ENCODE measurements at places on chromosomes 16 and 17.

DNA sequence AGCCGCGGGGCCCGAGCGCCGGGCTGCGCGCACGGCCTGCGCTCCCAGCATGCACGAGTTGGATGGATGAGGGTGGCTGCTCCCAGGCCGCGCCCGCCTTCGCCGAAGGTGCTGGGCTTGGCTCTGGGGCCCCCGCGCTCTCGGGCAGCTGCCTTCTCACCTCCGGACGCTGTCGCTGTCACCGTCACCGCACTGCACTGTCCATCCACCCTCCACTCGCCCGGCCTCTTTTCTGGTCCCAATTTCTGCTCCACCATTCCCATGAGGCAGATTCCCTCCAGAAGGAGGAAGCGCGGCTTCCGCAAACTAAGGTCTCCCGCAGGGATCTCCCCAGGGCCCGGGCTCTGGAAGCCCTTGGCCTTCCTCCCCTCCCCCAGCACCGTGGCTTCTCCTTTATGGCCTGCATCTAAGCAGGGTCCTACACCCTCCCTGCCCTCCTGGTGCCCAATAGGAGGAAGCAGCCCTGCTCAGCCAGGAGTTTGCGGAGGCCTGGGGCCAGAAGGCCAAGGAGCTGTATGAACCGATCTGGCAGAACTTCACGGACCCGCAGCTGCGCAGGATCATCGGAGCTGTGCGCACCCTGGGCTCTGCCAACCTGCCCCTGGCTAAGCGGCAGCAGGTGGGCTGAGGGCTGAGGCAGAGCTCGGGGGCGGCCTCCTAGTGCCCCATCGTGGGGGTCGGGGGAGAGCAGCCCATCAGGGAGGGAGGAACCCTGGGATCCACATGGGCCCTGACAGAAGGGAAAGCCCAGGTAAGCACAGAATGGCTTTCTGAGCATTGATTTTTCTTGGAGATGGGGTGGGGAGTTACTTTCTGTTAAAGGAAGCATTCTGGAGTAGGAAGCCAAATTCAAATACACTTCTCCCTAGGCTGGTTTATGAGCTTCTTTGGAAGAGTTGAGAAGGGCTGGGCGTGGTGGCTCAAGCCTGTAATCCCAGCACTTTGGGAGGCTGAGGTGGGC lies 899 bp downstream of the ACE start:
- no peak for DNase-seq

DNA sequence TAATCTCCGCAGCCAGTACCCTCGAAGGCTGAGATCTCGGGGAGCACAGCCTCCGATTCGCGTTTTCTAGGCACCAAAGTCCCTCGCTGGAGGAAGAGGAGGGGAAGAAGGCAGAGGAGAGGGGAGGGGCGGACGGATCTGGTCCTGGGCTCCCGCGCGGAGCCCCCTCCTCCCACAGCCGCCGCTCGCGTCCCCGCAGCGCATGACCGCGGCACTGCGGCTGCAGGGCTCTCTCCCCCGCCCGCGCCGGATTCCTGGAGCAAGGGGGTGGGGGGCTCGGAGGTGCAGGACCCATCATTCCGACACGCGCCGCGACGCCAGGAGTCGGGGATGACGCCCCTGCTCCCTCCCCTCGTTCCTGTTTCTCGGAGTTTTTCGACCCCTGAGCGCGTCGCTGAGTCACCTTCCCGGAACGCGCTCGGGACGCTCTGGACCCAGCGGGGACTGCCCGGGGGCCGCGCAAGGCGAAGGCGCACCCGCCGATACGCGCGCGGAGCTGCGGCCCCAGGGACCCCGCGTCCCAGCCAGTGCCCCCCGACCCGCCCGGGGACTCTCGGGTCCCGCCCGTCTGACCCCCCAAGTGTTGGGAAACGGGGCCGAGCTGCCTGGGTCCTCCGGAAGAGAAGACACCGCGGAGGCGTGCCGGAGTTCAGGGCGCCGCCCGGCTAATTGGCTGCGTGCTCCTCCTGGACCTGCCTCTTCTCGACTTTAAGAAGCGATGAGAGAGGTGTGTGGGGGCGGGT lies 1.4 kb upstream of the SPHK1 start:
- peak; percentile 15 for DNase-seq

GRCh38 chr17:33949100-33949499 lies 306.0 kb upstream of the CCL2 start:
- DNase-seq: no peak

DNA sequence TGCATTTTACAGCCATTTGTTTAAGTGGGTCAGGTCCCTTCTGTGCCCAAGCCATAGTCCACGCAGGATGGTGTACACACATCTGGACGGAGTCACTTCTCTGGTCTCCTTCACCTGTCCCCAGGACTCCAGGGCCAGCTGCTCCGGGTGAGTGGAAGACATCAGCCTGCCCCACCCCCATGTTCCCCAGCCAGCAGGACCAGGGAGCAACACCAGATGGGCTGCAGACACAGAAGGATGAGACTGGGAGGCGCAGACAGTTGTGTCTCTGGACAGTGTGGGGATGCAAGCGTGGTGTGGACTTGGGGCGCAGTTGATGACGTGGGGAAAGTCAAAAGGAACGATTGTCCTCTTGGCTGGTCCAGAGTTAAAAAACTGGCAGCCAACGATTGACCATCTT lies 24.6 kb upstream of the WFDC1 start:
- no peak for DNase-seq

DNA sequence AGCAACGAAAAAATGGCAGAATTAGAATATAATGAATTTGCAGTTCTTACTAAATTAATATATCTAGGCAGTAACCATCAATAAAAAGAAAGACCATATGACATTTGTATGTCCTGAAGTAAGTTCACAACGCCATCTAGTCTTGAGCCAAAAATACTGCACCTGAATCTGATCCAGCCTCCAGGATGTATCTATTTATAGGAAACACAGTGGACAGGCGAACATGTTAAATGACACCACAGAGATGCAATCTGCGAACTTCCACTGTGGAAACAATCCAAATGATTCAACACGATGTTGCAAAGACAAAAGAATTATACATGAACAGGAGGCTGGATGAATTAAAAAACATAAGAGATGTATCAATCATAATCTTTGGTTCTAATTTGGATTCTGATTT lies 197.6 kb downstream of the CDH13 start:
- DNase-seq: no peak

DNA sequence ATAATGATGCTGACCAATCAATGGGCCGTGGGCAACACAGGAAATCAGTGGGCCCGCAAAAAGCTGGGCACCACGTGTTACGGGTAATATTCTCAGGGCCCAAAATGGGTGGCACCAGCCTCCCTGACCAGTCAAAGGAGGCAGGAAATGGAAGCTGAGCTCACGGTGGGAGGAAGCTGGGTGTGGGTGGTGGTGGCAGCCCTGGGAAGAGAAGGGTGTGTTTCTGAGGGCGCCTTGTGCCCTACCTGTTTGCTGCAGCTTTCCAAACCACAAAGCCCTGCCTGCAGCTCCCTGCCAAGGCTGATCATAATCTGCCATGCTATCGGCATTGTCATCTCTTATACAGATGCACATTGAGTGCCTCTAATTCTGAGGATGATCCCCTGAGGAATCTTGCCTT lies 457.9 kb downstream of the SLC39A11 start:
- no peak for DNase-seq

DNA sequence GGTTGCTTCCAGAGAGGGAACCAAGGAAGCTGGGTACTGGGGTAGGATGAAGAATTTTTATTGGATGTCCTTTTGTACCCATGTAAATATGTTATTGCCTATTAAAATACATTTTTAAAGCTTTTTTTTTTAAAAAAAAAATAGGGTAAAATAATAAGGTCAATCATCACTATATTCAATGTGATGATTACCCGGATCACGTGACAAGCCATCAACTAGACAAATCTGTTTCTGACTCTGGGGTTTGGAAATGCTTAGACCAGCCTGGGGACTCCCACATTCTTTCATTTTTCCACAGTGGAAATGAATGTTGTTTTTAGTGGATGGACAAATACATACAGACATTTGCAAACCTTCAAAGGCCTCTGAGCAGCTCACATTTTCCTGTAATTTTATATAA lies 79.9 kb upstream of the KIFC3 start:
- no peak for DNase-seq

GRCh38 chr17:45428050-45428617 lies 4.5 kb downstream of the ARHGAP27 start:
- DNase-seq: peak; percentile 78

DNA sequence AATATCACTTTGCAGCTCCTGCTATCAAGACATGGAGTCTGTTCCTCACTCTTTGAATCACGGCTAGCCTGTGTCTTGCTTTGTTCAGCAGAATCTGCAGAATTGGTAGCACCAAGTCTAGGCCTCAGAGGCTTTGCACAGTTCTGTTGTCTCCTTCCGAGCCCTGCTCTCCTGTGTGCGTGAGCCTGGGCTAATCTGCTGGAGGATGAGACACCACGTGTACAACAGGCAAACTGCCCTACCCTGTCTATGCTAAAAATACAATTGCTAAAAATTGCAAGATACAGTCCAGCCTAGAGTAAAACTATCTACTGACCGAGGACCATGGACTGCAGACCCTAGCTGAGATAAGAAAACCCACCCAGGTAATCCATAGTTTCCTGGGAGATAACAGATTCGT lies 484.7 kb downstream of the NPIPA7 start:
- no peak for DNase-seq

- DNase-seq: no peak
Observed at GRCh38 chr16:10936272-10936984, 5.8 kb downstream of the DEXI start.

DNA sequence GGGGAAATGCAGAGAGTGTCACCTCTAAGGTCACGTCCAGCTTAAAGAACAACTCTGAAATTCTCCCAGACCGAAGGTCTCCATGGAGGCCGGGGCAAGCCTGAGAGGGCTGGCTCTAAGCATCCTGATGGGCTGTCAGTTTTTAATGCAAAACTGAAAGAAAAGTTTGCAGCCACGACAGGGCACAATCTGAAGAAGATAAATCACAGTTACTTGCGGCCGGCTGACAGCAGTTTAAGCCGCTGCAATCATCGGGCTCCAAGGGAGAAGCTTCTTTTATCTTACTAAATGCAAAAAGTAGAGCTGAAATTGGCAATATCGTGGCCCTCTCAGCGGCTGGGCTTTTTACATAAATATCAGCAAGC lies 168.8 kb downstream of the CYLD start:
- no peak for DNase-seq

DNA sequence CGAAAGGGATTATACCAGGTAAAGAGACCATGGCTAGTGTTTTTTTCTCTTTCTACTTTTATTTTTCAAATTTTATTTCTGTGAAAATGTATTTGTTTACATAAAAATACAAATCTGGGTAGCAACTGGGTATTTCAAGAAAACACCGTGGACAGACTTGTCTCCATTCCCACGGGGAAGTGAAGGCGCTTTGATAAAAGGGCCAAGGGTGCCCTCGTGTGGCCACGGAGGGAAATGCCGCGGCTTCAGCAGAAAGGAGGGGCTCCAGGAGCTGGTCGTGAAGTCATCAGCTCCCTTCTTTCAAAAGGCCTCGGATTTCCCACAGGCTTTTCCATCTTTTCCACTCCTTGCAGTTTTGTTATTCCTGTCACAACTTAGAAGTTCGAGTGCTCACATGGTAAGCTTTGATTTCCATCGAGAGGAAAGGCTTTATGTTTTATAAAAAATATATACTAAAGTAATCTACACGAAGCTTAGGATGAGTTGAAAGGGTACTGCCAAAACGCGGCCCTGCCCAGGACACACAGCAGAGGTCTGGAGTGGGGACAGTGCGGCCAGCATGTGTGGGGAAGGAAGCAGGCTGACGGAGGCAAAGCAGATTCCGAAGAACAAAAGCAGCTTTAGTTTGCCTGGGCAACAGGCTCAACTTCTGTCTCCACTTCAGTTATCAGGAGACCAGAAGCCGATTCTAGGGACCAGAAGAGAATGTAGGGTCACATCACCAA lies 15.3 kb upstream of the MNT start:
- peak; percentile 74 for DNase-seq

DNA sequence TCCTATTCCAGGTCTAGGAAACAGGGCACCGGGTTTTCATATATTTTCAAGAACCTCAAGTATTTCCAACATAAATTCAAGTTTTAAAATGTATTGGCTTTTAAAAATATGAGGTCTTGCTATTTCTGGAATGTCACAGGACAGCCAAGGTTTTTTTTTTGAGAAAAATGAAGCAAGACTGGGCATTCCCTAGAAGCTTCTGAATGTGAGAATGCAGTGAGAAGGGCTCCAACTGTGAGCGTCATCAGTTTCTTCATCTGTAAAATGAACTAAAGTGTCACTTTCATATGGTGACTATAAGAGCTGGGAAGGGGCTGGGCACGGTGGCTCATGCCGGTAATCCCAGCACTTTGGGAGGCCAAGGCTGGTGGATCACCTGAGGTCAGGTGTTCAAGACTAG lies 455.8 kb upstream of the MAF start:
- DNase-seq: no peak

DNA sequence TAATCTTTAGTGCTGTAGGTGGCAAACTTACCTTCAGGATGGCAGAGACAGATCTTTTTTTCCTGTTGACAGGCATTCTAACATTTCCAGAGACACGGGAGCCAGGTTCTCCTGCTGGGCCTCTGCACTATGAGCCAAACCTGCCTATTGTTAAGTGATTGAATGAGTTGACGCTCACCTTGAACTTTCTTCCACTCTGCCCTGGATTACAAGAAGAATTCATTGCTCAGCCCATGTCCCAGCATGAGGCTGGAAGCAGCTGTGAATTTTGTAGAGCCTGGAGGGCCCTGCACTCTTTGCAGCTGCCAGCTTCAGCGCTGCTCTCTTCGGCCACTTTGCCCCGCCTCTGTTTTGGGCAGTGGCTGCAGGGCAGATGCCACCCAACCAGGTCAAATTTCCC lies 9.4 kb upstream of the SLC7A5 start:
- DNase-seq: no peak

- no peak for DNase-seq
Observed at GRCh38 chr17:50153650-50154575, 3.4 kb upstream of the PPP1R9B start.

DNA sequence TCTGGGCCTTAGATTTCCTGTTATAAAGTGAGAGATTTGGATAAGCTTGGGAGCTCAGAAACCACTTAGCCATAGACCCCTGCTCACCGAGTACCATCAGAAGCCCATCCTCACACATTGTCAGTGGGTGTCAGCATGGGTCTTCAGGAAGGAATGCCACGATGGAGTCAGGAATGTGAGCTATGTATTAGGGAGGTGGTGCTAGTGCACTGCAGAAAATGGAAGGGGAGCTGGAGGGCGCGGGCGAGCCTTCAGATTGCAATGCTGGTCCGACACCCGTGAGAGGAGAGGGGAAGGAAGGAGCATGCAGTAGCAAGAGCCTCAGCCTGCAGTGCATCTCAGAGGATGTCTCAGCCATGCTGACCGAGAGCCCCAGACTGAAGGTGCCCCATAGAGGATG lies 294.5 kb downstream of the FOXL1 start:
- DNase-seq: no peak
